ENCODE measurements at places on chromosomes 6 and 20.

DNA sequence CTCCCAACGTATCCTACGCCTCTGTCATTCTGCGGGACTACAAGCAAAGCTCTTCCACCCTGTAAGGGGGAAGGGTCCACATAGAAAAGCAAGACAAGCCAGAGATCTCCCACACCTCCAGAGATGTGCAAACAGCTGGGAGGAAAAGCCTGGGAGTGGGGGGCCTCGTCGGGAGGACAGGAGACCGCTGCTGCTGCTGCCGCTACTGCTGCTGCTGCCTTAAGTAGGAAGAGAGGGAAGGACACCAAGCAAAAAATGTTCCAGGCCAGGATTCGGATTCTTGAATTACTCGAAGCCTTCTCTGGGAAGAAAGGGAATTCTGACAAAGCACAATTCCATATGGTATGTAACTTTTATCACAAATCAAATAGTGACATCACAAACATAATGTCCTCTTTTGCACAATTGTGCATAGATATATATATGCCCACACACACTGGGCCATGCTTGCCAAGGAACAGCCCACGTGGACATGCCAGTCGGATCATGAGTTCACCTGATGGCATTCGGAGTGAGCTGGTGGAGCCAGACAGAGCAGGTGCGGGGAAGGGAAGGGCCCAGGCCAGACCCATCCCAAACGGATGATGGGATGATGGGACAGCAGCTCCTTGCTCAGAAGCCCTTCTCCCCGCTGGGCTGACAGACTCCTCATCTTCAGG, 108.8 kb upstream of the RAB32 start:
- no peak for DNase-seq

- DNase-seq, result peak; percentile 43
Measured at GRCh38 chr6:144683216-144684070, 398.3 kb downstream of the UTRN start.

DNA sequence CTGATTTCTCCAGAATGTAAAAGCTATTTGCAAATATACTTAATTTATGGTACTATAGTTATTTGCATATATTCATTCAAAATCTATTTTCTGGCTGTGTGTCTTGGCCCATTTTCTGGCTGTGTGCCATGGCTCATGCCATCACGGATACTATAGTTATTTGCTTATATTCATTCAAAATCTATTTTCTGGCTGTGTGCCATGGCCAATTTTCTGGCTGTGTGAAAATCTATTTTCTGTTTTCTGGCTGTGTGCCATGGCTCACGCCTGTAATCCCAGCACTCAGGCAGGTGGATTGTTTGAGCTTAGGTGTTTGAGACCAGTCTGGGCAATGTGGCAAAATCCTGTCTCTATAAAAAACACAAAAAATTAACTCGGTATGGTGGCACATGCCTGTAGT, 28.9 kb upstream of the RIPK1 start:
- no peak for DNase-seq

DNA sequence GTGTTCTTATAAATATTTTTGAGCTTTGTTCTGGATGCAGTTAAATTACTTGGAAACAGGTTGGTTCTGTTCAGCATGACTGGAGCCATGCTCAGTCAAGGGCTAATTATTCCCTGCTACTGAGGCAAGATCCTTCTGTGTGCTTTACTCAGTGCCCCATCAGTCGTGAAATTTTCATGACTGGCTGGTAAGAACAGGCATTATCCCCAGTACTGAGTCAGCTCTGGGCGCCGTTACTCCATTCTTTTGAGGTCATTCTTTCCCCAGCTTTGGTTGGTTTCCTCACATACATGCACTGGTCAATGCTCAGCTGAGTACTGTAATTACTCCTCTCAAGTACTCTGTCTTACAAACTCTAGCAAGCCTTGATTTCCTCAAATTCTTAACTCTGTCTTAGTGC, 71.3 kb downstream of the CDKAL1 start:
- DNase-seq, result peak; percentile 16

- DNase-seq, result no peak
Measured at GRCh38 chr20:45792317-45793118, 764 bp downstream of the DNTTIP1 start.

DNA sequence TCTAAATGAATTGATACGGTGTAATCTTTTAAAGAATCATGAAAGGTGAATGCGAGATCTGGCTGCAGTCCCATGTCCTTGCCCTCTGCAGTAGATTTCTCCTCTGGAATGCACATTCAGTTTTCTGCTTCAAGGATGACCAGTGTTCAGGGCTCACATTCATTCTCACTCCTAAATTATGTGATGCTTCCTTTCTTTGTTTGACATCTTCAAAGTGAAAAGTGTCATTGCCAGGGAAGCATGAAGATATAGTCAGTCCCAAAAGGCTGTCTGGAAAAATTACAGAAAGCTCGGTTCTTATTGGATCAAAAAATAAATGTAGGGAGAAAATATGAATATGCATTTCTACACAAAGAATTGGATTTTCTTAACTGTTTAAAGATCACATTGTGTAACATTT, 395.6 kb downstream of the NKAIN2 start:
- no peak for DNase-seq

DNA sequence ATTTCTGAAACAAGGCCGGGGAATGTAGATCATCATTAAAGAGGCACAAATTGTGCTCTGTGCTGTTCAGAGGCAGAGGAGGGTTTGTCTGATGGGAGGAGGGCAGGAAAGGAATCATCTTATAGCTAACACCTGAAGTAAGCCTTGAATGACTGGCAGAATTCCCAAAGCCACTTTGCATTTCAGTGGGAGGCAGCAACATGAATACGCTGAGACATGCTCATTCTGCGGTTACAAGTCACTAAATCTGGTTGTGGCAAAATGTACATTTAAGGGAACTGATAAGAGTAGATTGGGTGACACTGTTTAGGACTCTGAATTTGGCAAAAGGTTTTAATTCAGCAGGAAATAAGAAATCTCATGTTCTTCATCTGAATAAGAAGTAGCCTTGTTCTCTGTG, 4.4 kb upstream of the COL19A1 start:
- peak; percentile 54 for DNase-seq

Measured in RPMI7951 (cell line).